ENCODE measurements at places on chromosomes 5 and 9.
A peak's percentile ranks its signal among the peaks of the same experiment; 100 is the strongest.

DNA sequence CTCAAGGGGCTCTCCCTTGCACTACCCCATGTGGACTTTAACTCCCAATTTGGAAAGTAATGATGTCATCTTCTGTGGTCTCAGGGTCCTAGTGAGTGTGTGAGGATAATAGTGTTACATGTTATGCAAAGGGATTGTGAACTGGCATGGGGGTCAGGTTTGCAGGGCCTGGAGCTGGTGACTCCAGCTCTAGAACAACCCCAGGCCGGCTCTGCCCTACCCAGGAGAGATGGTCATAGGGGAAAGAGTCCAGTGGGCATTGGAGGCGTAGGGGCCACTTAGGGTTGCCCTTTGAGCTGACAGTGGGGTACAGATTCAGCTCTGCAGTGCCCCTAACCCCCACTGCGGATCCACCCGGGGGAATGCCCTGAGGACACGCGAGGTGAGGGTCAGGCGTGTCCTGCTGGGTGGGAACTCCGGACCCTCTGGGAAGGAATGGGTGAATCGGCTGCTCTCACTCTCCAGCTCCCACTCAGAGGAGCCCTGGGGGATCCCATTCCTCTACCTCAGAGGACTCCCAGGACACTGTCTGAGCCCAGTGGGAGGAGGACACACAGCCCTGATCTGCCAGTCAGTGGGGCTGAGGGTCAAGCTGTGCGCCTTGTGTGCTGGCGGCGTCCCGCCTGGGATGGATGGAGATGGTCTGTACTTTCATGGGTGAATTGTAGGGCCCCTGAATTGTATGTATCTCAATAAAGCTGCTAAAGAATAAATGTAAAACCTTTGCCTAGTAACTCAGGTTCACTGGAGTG lies 2.5 kb upstream of the NKD2 start:
- no peak for DNase-seq

- DNase-seq = no peak
Measured at GRCh38 chr9:81002242-81002641, 687.1 kb downstream of the TLE1 start.

DNA sequence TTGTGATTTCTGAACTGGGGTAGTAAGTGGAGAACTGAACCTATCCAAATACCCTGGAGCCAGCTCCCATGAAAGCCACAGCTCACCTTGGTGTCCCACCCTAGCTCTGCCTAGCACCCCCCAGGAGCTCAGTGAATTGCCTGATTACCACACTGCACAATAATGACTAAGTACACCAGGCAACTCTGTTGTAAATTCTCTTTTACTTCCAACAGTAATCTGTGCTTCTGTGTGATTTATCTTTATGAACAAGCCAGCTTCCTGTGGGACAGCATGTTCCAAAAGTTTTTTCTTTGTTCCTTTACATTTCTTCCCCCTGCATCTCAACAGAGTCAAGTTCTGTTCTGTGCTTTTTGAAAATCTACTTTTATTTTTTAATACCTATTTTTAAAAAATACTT lies 22.1 kb upstream of the GRPEL2 start:
- no peak for DNase-seq

DNA sequence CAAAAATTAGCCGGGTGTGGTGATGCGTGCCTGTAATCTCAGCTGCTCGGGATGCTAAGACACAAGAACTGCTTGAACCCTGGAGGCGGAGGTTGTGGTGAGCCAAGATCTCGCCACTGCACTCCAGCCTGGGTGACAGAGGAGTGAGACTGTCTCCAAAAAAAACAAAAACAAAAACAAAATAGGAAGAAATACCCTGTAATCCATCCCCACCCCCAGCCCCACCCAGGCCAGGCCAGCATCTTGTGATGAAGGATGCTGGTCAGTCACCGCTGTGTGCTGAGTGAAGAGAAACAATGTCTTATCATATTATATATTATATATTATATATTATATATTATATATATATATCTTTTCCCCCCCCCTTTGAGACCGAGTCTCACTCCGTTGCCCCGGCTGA lies 15.4 kb upstream of the CCIN start:
- no peak for DNase-seq

GRCh38 chr5:143182901-143183820 lies 220.3 kb downstream of the NR3C1 start:
- DNase-seq = peak; percentile 89

All from LNCaP clone FGC (cell line).